ENCODE measurements at places on chromosomes 11 and 22.
A peak's percentile ranks its signal among the peaks of the same experiment; 100 is the strongest.

- DNase-seq: no peak
- no peaks in the 10 kb centered on the region for H3K4me1 ChIP-seq
- no peak overlapping the region for H3K4me3 ChIP-seq
- peaks cover 46% of the 10 kb centered on the region for H3K27me3 ChIP-seq
- no peaks in the 10 kb centered on the region for H3K36me3 ChIP-seq
- H3K27ac ChIP-seq: no peak overlapping the region
Measured at GRCh38 chr11:33461369-33462125, 204.4 kb downstream of the HIPK3 start.

- H3K4me1 ChIP-seq: no peaks in the 10 kb centered on the region
- H3K36me3 ChIP-seq: peaks cover 3% of the 10 kb centered on the region
- H3K4me3 ChIP-seq: no peak overlapping the region
- no peak for DNase-seq
Measured at GRCh38 chr11:71082454-71082853, 169.9 kb downstream of the SHANK2 start.

DNA sequence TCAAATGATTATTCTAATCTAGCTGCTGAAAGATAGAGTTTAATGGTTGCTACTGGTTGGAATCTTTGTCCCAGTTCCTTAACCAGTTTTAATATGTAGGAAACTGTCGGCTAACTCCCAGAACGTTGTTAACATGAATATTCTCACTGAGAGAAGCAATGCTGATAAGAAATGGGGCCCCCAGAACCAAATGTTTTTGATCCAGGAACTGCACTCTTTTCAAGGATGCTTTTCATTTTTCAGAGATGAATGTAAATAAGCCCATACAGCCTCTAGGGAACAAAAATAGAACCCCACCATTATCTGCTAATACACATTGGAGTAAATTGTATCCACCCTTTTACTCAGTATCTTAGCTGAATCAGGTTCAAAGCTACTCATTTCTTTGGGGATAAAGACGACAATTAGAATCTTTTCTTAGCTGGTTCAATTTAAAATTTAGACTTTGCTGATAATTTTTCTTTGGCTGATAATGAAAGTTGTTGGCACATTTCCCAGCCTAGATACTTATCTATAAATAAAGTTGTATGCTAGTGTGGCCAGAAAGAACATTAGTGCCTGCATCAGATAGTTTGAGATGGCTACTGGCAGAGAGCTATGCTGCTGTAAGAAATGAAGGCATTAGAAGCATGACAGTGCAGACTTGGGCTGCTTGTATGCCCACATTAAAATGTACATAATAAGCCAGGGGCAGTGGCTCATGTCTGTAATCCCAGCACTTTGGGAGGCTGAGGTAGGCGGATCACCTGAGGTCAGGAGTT lies 323.3 kb upstream of the PDGFD start:
- no peak overlapping the region for H3K4me3 ChIP-seq
- H3K36me3 ChIP-seq: no peaks in the 10 kb centered on the region
- no peak overlapping the region for H3K27ac ChIP-seq
- H3K27me3 ChIP-seq: peaks cover 8% of the 10 kb centered on the region
- no peak for DNase-seq

DNA sequence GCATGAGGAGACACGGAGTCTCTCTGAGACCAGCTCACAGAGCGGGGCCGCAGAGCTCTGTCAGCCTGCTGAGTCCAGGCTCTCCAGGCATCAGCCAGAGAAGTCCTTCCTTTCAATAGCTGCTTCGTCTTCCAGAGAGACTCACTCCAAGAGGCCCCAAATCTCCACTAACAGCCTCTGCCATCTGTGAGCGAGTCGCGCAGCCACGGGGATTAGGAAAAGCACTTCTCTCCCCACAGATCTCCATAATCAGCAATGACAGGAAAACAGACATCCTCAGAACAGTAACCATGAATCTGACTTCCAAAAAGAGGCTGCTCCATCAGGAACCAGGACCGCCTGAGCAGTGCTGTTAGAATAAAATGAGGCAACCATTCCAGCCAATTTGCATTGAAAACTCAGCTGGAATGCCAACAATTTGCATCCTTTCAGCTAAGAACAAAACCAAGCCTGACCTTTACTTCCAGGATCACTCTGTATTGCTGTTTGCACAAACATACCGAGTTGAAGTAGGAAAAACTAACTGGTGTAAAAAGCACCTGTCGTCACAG lies 65.4 kb downstream of the SMCO4 start:
- DNase-seq: no peak
- no peaks in the 10 kb centered on the region for H3K27me3 ChIP-seq
- H3K36me3 ChIP-seq: no peaks in the 10 kb centered on the region
- no peaks in the 10 kb centered on the region for H3K4me1 ChIP-seq
- no peak overlapping the region for H3K27ac ChIP-seq

DNA sequence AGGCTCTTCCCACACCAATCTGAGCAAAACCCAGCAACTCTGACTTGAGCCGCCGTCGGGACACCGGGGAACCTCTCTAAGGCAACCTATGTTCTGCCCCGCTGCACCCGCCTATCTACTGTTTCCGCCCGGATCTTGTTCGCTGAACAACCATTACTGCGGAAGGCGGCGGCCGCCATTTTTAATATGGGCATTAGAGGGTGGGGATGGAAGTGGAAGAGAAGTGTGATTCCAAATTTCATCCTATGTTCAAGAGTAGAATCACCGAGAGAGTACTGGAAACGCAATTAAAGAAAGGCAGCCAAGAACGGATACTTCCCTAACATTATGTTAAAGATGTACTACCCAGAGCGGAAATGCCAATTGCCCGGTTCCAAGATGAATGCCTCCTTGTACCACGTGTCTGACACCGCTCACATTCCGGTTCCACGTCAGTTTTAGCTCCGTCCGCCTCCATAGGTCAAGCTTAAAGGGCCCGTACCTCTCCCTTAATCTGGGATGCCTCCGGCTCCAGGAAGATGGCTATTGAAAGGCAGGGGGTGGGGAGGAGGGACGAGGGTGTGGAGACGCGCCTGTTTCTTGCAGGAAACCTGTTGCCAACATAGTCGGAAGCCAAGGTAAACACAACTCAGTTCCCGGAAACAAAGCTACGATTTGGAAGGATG lies at the start of gene DPAGT1:
Gene DPAGT1, minus strand, starts transcription at position 95 of the 665 bp plus-strand sequence. CDS start 198 bp downstream, outside the sequence.
- no peaks in the 10 kb centered on the region for H3K27me3 ChIP-seq
- H3K4me3 ChIP-seq: peak within 1 kb of the TSS; percentile 92
- H3K27ac ChIP-seq: peak within 1 kb of the TSS; percentile 98
- peak; percentile 84 for DNase-seq
- H3K4me1 ChIP-seq: peaks cover 26% of the 10 kb centered on the region

GRCh38 chr11:19718951-19719350 lies 6.3 kb downstream of the NAV2 start:
- peaks cover 6% of the 10 kb centered on the region for H3K36me3 ChIP-seq
- peaks cover 25% of the 10 kb centered on the region for H3K4me1 ChIP-seq
- DNase-seq: no peak
- no peak overlapping the region for H3K27ac ChIP-seq
- peaks cover 23% of the 10 kb centered on the region for H3K27me3 ChIP-seq
- no peak overlapping the region for H3K4me3 ChIP-seq

DNA sequence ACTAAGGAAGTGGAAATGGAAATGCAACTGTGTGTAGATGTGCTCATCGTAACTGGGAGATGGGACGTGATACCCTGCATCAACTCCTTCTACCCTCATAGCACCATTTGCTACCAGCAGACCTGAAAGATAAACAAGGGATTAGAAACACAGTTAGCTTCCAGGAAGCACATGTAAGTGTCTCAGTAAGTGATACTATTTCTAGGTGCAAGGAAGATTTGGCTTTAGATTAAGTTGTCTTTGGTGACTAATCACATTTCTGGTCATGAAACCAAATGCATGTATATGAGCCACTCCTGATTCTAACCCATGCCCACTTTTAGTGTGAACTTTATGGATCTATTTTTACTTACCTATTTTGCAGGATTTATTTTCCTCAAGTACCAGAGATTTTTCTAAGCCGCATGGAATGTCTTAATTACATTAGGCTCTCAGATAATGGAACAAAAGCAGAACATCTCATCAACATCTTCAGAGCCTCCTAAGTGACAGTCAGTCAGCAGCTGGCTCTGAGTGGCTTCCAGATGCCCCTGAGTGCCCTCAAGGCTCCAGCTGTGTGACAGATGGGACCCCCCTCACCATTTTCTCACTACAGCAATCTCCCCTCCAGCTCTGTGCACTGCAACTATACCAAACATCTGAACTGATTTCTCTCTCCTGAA lies 21.2 kb downstream of the SLC5A12 start:
- no peak for DNase-seq
- H3K27ac ChIP-seq: no peak overlapping the region
- no peaks in the 10 kb centered on the region for H3K36me3 ChIP-seq
- H3K27me3 ChIP-seq: no peaks in the 10 kb centered on the region

DNA sequence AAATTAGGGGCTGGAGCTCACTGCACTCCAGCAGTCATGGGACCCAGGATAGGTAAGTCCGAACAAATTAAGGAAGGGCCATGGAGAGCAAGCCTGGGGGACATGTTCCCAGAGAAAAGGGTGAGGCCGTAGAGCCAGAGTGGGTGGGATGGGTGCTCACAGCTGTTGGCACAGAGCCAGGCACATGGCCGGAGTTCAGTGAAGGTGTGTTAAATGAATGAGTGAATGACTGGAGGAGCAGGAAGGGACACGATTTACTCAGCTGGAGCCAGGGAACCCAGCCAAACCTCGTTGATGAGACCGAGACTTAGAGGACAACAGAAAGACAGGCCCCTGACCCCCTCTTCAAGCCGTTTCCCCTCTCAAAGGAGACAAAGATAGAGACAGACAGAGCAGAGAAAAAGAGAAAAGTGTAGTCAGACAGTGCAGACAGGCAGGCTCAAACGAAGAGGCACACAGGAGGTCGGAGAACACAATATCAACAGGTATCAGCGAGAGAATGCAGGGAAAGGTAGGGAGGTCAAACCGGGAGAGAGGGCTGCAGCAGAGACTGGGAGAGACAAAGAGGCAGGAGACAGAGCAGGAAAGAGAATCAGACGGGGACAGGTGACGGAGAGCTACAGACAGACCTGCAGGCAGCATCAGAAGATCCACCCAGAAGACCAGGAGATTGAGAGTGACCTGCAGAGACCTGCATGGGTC lies 590 bp downstream of the SLCO2B1 start:
- peaks cover 2% of the 10 kb centered on the region for H3K4me1 ChIP-seq
- no peaks in the 10 kb centered on the region for H3K36me3 ChIP-seq
- no peak overlapping the region for H3K27ac ChIP-seq
- peaks cover 14% of the 10 kb centered on the region for H3K27me3 ChIP-seq
- no peak overlapping the region for H3K4me3 ChIP-seq
- DNase-seq: no peak

DNA sequence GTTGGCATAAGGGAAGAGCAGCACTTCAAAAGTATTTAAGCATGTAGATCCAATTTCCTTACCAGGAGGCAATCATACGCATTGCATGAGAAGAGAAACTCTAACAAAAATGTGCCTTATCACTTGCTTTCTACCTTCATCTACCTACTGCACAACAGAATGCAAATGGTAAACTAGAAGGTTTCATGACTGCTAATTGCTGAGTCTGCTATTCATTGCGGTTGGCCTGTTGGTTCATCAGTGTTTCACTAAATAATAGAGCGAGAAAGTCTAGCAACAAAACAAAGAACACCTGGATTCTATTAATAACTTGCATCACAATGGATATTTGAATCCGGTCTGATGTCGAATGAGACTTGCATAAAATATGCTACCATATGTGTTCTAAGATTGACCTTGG lies 229.0 kb downstream of the OPCML start:
- H3K4me3 ChIP-seq: no peak overlapping the region
- no peak overlapping the region for H3K27ac ChIP-seq
- H3K36me3 ChIP-seq: no peaks in the 10 kb centered on the region
- no peaks in the 10 kb centered on the region for H3K4me1 ChIP-seq
- no peak for DNase-seq
- no peaks in the 10 kb centered on the region for H3K27me3 ChIP-seq

DNA sequence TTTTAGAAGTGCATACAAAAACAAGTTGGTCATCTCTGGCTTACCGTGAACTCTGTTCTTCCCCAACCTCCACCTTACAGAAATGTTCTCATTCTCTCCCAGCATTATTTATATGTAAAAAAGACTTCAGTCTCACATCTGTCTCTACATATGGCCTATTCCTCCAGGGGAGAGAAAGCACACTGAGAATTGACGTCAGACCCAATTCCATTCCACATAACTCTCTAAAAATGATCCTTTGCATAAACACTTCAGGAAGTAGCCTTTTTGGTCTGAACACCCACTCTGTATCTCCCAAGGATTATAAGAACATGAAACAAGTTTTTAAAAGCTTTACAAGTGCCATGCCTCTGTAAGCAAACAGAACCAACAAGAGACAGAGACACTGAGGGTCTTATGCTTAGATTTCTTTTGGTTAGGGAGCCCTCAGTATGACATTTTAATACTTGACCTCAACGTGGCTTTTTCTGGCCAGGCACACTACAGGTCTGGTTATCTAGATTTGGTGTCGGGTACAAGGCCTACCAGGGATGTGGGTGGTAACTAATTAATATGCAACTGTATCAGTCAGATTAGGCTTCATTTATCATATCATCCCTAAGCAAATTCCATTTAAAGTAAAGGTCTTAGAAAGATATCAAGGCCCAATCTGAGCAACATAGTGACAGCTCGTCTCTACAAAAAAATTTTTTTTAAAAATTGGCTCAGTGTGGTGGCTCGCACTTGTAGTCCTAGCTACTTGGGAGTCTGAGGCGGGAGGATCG lies 48.5 kb upstream of the PPP2R1B start:
- peaks cover 2% of the 10 kb centered on the region for H3K4me1 ChIP-seq
- no peaks in the 10 kb centered on the region for H3K27me3 ChIP-seq
- DNase-seq: no peak
- no peak overlapping the region for H3K4me3 ChIP-seq

GRCh38 chr11:123653827-123654565 lies 428 bp downstream of the SCN3B start:
- H3K36me3 ChIP-seq: no peaks in the 10 kb centered on the region
- H3K27ac ChIP-seq: no peak overlapping the region
- DNase-seq: no peak
- H3K4me3 ChIP-seq: peak overlapping the region; percentile 54
- no peaks in the 10 kb centered on the region for H3K4me1 ChIP-seq

DNA sequence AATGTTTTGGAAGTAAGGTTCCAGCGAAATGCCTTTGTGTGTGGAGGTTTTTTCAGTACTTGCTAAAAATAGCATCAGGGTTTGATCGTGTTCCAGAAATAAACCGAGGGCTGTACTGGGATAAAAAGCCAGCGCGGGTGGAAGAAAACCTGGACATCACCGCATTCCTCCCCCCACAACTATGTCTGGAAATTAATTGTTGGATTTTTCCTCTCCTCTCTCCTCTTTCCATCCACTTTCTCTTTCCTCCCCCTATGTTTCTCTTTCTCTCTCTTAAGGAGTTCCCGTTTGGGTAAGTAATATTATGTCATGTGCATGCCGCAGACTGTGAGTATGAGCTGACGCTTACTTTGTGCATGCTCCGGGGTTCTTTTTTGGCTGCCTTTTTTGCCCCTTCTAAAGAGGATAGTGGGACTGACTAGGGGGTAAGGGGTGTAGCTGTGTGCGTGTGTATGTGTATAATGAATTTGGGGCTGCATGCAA lies 104.2 kb upstream of the HSD17B12 start:
- no peak for DNase-seq
- no peak overlapping the region for H3K27ac ChIP-seq
- H3K4me3 ChIP-seq: no peak overlapping the region
- peaks cover 83% of the 10 kb centered on the region for H3K27me3 ChIP-seq

Data from effector memory CD8-positive, alpha-beta T cell (primary cell).